ENCODE measurements at places on chromosomes 11 and 22.

- DNase-seq, result no peak
Measured at GRCh38 chr11:134346101-134346975, 14.6 kb downstream of the GLB1L2 start.

DNA sequence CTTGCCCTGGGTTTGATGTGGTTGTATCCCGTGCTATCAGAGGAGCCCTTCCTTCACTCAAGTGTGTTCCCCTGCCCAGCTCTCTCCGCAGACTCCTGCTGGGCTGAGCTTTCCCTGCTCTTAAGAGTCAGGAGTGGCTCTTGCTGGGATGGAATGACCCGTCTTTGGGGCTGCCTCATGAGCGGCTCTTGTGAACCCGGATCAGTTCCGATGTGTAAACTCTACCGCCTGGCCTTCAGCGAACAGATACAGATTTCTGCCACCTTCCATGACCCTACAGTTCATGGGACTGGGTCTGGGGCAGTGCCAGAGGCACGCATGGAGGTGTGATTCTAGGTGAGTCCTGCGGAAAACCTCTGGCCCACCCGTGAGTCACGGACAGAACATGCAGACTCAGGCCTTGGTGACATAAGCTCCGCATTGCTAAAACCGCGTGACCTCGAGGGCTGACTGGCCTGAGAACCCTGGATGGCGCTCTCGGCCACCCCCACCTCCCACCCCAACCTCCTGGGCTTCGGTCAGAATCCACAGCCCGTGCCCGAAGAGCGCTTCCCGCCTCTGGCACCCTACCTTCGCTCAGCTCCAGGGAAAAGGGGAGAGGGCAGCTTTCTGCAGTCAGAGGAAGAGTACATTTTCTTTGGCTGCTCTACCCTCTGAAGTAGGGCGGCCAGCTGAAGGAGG lies 1.3 kb upstream of the ZBTB16 start:
- DNase-seq, result no peak

DNA sequence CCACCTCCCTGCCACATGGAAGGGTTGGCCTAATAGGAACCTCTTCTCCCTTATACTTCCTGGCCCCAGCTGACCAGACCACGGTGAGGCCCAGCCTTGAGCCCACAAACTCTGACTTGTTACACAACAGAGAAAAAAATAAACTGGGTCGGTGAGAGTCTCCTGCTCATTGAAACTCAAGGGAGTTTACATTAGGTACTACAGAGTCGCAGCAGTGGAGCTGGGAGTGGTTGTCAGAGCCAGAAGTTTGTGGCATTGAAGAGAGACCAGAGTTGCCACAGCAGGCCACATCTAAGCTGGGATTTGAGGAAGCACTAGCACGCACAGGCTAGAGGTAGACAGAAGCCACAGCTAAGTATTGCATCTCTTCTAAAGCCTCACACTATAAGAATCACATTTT lies 296.2 kb downstream of the DDX10 start:
- no peak for DNase-seq

DNA sequence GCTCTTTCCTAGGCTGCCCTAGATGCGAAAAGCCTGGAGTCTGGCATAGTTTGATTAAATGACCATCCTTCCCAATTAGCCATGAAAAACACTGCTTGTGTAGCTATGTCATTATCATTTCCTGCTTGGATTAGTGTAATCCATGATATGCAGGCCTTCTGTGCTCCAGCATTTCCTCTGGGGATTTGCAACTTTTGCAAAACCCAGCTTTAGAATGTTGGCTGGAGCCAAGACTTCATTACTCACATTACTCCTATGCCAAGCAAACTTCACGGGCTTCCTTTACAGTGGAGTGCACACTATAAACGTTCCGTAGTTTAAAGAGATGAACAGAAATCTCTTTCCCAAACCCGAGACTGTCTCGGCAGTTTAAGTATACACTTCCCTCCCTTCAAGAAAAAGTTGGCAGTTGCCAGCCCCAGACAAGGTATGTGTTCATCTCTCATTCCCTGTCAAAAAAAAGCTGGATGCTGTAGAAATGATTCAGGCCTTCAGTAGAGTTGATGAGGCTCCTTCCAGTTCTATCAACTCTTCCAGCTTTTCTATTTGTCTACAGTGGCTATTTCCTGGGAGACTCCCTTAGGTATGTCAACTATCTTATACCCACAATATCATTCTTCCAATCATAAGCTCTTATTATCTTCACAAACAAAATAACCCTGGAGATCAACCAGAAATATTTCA lies 180.0 kb downstream of the MAML2 start:
- no peak for DNase-seq

GRCh38 chr11:83024270-83024854 lies 47.3 kb downstream of the RAB30 start:
- DNase-seq, result no peak

Measured in activated T-helper 9 cell treated with anti-CD3 and anti-CD28 coated beads, Interleukin-2, amount 50 U/mL, for 16 hours (primary cell).